ENCODE measurements at places on chromosomes 2 and 18. TPM values are rescaled to one million over a fixed set of nuclear protein-coding genes. Genes with fewer than 3 reads are reported as not detected.
A peak's percentile ranks its signal among the peaks of the same experiment; 100 is the strongest.

LDLRAD4 gene
- total RNA-seq = 34.1 TPM

- DNase-seq = no peak
- H3K36me3 ChIP-seq = no peaks in the 10 kb centered on the region
- no peak overlapping the region for H3K4me3 ChIP-seq
- peaks cover 64% of the 10 kb centered on the region for H3K4me1 ChIP-seq
- H3K27me3 ChIP-seq = peaks cover 5% of the 10 kb centered on the region
Measured at GRCh38 chr2:160335441-160335840, 135.4 kb upstream of the ITGB6 start.

- no peaks in the 10 kb centered on the region for H3K36me3 ChIP-seq
- H3K27me3 ChIP-seq = peaks cover 2% of the 10 kb centered on the region
- peaks cover 23% of the 10 kb centered on the region for H3K4me1 ChIP-seq
- H3K4me3 ChIP-seq = no peak overlapping the region
- DNase-seq = no peak
Measured at GRCh38 chr2:191050640-191050987, 36.6 kb upstream of the STAT1 start.

DNA sequence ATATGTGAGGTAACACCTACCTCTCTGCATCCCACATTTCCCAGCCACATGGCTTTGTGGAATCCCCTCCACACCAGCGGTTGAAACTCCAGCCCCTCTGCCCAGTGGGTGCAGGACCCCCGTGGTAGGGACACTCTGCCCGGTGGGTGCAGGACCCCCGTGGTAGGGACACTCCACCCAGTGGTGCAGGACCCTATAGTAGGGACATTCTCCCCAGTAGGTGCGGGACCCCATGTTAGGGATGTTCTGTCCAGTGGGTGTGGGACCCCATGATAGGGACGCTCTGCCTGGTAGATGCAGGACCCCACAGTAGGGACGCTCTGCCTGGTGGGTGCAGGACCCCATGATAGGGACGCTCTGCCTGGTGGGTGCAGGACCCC is 11.5 kb downstream of the COPS9 start:
- DNase-seq = no peak
- H3K27me3 ChIP-seq = peaks cover 1% of the 10 kb centered on the region
- no peaks in the 10 kb centered on the region for H3K4me1 ChIP-seq

GRCh38 chr2:102771114-102771513 is 9.3 kb downstream of the TMEM182 start:
- no peak overlapping the region for H3K4me3 ChIP-seq
- H3K36me3 ChIP-seq = peaks cover 15% of the 10 kb centered on the region
- no peak overlapping the region for H3K27ac ChIP-seq
- peaks cover 4% of the 10 kb centered on the region for H3K4me1 ChIP-seq

DNA sequence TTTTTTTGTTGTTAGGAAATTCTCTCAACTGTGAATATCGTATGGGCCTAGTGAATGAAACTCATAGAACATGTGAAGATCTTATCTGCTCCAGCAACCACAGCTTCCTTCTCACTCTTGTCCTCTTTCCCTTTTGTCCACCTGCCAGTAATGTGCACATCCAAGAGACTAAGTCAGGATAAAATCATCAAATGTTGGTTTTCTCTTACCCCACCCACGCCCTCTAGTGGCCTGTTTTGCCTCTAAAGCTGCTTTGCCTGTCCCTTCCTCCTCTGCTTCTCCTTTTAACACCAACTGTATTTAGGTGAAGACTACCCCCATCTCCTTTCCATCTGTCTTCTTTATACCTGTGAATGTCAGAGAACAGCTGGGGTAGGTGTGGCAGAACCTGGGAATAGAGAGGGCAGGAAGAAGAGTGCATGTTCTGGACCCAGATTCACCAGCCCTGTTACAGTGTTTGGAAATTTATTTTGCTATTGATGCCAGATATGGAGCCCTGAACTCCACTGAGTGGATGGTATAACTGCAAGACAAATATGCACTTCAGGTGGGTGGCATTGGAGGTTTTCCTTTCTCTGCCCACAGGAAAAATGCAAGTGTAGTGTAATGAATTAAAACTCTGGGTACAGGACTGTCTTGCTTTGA is 8.4 kb upstream of the MGAT5 start:
- H3K4me3 ChIP-seq = no peak overlapping the region
- no peak overlapping the region for H3K27ac ChIP-seq
- DNase-seq = peak; percentile 80
- H3K27me3 ChIP-seq = peaks cover 1% of the 10 kb centered on the region
- no peaks in the 10 kb centered on the region for H3K36me3 ChIP-seq

DNA sequence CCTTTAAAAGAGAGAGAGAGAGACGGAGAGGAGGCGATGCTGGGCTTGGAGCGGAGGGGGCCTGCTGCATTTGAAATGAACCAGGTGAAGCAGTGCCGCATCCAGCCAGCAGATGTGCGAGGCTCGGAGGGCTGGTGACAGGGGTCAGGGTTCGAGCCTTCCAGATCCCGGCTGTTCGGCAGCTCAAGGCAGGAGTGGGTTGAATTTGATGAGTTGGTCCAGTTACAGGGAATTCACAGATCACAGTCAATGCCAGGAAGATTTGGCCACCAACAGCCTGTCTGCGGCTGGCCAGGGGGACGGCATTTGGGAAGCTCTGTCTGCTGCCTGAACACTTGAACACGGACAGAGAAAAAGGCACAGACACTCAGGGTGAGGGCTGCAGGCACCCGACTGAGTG is 48.6 kb downstream of the PTGR3 start:
- DNase-seq = no peak
- H3K27ac ChIP-seq = no peak overlapping the region
- no peaks in the 10 kb centered on the region for H3K36me3 ChIP-seq
- no peak overlapping the region for H3K4me3 ChIP-seq
- H3K27me3 ChIP-seq = peaks cover 5% of the 10 kb centered on the region

- H3K36me3 ChIP-seq = no peaks in the 10 kb centered on the region
- DNase-seq = no peak
- H3K27ac ChIP-seq = no peak overlapping the region
- no peaks in the 10 kb centered on the region for H3K27me3 ChIP-seq
- peaks cover 2% of the 10 kb centered on the region for H3K4me1 ChIP-seq
- no peak overlapping the region for H3K4me3 ChIP-seq
Measured at GRCh38 chr2:179876266-179876665, 14.9 kb upstream of the ZNF385B start.

DNA sequence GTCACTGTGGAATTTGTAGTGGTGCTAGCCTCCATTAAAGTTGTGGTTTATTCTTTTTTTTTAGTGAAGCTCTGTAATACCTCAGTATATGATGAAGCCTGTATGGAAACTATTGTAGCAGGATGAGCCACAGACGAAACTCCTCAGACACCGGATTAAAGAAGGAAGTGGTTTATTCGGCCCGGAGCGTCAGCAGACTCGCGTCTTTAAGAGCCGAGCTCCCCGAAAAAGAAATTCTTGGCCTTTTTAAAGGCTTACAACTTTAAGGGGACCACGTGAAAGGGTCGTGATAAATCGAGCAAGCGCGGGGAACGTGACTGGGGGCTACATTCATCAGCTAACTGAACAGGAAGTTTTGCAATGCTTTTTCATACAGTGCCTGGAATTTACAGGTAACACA is 8.1 kb upstream of the CCL20 start:
- no peak for DNase-seq
- H3K36me3 ChIP-seq = no peaks in the 10 kb centered on the region
- H3K27me3 ChIP-seq = peaks cover 4% of the 10 kb centered on the region
- H3K27ac ChIP-seq = no peak overlapping the region
- H3K4me3 ChIP-seq = no peak overlapping the region
- H3K4me1 ChIP-seq = peaks cover 13% of the 10 kb centered on the region

KCNS3 gene
- 12.1 TPM for total RNA-seq

C2orf80 gene
- not detected for total RNA-seq

DNA sequence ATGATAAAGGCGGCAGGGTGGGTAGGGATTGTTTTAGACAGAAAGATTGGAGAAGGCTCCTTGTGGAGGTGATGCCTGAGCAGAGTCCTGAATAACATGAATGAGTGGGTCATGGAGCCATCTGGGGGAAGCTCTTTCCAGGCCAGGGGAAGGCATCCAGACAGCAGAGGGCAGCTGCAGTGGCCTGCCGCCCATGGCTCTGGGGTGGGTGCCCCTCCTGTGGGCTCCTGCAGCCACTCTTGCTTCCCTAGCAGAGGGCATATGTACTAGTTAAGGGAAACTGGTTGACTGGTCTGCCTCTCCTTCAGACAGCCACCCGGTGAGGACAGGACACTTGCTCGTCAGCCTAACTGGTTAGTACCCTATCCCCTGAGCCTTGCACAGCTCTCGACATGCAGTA is 46.5 kb upstream of the SLC1A4 start:
- peaks cover 2% of the 10 kb centered on the region for H3K27me3 ChIP-seq
- H3K27ac ChIP-seq = no peak overlapping the region
- H3K4me1 ChIP-seq = peaks cover 20% of the 10 kb centered on the region
- DNase-seq = no peak
- H3K4me3 ChIP-seq = no peak overlapping the region

DNA sequence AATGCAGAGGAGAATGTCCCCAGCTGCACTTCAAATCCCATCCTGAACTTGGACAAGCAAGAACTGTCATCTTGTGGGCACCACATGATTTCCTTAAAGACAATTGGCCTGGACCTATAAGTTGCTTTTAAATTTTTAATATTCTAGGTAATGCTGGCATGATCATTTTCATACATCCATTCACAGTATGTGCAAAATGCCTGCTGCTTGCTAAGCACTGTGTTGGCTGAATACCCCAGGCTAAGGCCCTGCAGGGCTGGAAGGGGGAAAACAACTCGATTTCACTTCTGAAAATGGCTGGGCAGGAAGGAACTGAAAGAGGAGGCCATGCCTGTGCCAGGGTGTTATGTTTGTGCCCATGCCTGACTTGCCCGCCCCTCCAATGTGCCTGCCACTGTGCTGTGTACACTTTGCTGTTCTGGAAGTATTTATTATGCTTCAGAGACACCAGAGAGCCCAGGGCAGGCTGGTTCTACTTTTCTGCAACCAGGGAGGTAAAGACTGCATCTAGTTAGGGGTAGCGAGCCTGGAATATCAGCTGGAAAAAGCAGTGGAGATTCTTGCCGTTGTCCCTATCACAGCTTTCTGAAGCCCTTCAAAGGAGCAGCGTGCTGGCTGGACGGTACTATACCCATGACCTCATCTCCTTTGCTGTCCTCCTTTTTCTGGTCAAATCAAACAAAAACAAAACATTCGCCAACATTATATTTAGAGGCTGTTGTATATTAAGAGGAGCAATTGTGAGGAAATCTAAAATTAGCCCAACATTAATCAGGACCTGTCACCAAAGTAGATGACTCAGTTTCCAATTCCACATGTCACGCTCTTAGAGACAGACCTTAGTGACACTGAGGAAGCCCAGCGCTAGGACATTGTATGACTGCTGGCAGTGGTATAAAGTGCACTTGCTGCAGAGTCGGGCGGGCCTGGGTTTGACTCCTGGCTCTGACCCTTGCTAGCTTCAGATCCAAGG is 158.1 kb downstream of the DDX1 start:
- H3K27me3 ChIP-seq = peaks cover 2% of the 10 kb centered on the region
- H3K27ac ChIP-seq = no peak overlapping the region
- no peaks in the 10 kb centered on the region for H3K36me3 ChIP-seq
- no peak overlapping the region for H3K4me3 ChIP-seq
- no peaks in the 10 kb centered on the region for H3K4me1 ChIP-seq

DNA sequence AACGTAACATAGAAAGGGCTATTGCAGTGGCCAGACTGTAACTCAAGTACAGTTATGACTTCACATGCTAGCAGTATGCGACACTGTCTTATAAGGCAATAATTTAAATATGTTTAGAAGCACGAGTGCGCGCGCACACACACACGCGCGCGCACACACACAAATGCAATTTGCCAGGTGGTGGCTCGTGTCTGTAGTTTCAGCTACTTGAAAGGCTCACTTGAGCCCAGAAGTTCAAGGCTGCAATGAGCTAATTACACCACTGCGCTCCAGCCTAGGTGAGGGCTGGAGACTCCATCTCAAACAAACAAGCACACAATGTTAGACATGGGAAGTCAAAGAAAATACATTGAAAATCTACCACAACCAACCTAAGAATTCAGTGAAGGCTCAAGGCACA is 103.7 kb downstream of the USP34 start:
- H3K4me3 ChIP-seq = no peak overlapping the region
- no peaks in the 10 kb centered on the region for H3K4me1 ChIP-seq
- no peaks in the 10 kb centered on the region for H3K27me3 ChIP-seq
- peaks cover 4% of the 10 kb centered on the region for H3K36me3 ChIP-seq

GRCh38 chr2:10650761-10651160 is 39.0 kb downstream of the NOL10 start:
- H3K27me3 ChIP-seq = peaks cover 1% of the 10 kb centered on the region
- peaks cover 29% of the 10 kb centered on the region for H3K36me3 ChIP-seq
- no peak overlapping the region for H3K4me3 ChIP-seq
- H3K27ac ChIP-seq = no peak overlapping the region

OTX1 gene
- total RNA-seq = 0.33 TPM

PDE1A gene
- 21.6 TPM for total RNA-seq

NT5DC4 gene
- total RNA-seq = not detected

BCL11A gene
- 9.6 TPM for total RNA-seq

DNA sequence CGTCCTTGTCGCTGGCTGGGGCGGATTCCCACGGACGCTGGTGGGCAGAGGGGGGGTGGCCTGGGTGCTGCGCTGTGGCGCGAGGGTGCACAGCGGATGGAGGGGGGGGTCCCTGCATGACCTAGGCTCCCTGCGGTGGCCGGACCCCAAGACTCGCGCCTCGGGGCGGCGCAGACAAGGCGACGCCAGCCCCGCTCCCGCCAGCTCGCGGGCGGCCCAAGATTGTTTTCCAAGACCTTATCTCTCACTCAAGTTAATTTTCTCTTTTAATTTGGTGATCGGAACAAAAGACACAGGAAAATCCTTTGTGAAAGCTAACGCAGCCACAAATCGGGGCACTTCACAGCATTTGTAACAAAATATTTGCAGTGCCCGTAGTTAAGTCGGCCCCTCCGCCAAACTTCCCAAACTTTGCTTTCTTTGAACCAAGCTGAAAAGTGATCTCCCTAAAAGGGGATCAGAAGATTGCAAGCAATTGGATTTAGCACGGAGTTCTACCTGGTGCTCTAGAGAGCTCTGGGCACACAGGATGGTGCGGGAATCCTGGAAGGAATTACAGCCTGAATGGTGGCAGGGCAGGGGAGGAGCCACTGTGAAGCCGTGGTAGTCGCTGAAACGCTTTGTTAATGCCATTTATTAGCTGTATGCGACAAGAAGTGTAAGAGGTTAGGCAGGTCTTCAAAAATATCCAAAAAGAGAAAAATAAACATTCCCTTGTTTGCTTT is 4.8 kb upstream of the ID2 start:
- peaks cover 30% of the 10 kb centered on the region for H3K27me3 ChIP-seq
- peak overlapping the region; percentile 81 for H3K4me3 ChIP-seq
- H3K36me3 ChIP-seq = peaks cover 13% of the 10 kb centered on the region
- H3K27ac ChIP-seq = peak overlapping the region; percentile 88
- no peak for DNase-seq

DNA sequence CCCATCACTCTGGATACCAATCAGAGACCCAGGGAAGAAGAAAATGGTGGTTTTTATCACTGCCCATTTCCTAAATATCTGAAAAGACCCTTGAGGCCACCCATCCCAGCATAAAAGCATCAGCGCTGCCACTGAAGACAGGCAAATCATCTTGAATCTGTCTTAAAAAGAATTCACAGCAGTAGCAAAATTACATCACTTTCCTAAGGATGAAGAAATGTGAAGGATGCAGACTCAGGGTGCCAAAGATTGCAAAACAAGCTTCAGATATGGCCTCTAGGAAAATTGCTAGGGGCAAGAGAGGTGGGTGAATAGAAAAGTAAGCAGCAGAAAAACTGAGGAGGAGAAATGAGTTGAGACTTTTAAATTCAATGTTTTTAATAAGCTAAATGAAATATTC is 70.0 kb downstream of the SLC25A12 start:
- H3K4me3 ChIP-seq = no peak overlapping the region
- no peak for DNase-seq
- no peak overlapping the region for H3K27ac ChIP-seq

- H3K4me1 ChIP-seq = peaks cover 32% of the 10 kb centered on the region
- no peak overlapping the region for H3K4me3 ChIP-seq
- peaks cover 1% of the 10 kb centered on the region for H3K27me3 ChIP-seq
- peaks cover 38% of the 10 kb centered on the region for H3K36me3 ChIP-seq
- no peak overlapping the region for H3K27ac ChIP-seq
- no peak for DNase-seq
Measured at GRCh38 chr18:23356424-23356823, 96.7 kb upstream of the RIOK3 start.

All from endothelial cell (in vitro differentiated cells).